ENCODE measurements at places on chromosomes 6 and 20. TPM values are rescaled to one million over a fixed set of nuclear protein-coding genes. Genes with fewer than 3 reads are reported as not detected.

- no peak for DNase-seq
Observed at GRCh38 chr6:35392773-35393672, 50.7 kb downstream of the PPARD start.

DNA sequence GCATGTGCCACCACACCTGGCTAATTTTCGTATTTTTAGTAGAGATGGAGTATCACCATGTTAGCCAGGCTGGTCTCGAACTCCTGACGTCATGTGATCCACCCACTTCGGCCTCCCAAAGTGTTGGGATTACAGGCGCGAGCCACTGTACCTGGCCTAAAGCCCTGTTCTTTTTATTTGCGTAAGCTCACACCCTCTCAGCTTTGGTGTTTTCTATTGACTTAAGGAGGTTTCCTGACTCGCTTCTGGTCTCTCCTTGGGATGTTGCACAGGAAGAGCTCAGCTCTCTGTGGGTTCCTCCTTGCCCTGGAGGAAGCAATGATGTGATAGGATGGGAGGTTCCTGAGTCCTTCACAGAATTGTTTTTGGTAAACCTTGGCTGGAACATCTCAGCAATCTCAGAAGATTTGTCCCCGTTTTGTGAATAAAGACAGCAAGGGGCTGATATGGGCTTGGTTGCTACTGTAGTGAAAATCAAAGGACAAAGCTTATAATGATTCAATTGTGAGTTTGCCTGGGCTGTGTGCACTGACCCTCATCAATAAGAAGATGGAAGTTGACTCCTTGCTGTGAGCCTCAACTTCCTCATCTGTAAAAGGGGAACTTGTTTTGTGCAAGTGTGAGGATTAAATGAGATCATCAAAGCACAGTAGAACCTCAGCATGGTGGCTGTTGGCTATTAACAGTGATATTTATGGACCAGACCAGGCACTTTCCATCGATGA is 27.0 kb downstream of the TOX2 start:
- no peak for DNase-seq

DNA sequence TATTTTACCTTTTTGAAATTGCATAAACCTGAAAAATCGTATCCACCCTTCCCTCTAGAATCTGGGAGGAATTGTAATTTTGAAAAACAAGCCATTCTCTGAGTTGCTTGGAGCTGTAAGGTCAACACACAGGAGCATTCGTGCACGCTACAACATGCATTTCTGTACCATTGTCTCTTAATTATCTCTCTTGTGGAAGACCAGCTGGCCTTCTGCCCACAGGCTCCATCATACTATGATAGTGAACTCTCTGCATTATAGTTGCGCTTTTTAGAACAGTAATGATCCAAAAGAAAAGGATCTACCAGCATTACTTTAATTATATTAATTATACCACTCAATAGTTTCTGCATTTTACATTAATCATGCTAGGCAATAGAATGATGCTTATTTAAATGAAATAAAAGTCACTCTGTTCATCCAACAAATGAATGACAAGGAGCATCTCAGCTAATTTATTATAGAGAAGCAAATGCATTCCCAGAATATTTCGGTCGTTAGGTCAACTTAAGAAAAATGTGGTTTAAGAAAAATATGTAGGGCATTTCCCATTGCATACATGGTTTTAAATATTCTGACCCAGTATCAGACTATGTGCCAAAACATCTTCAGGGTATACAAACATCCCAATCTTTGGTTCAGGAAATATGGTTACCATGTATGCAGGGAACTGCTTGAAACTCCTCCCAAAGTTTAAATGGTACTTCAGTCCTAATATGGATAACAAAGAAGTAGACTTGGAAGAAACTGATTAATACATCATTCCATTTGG is 263.5 kb downstream of the TFAP2A start:
- no peak for DNase-seq

DNA sequence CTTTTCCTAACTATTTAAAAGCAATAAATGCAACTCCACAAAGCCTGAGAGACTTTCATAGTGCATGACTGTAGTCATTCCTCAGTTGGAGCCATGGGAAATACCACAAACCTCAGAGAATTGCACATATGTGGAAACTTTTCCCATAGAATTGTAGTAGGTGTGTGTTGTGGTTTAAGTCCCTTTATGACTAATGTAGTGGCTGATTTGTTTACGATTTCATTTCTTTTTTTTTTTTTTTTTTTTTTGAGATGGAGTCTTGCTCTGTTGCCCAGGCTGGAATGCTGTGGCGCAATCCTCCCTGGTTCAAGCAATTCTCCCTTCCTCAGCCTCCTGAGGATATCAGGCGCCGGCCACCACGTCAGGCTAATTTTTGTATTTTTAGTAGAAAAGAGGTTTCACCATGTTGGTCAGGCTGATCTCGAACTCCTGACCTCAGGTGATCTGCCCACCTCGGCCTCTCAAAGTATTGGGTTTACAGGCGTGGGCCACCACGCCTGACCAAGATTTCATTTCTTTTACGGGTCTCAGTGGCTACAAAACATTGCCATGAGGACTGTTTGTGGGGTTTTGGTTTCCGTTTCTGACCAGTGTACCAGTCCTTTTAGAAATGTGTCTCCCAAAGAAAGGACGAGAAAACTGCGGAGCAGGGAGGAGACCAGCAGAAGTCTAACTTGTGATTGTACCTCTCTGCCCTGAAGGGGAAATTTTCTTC is 212.1 kb upstream of the MARCKS start:
- DNase-seq, result no peak

DNA sequence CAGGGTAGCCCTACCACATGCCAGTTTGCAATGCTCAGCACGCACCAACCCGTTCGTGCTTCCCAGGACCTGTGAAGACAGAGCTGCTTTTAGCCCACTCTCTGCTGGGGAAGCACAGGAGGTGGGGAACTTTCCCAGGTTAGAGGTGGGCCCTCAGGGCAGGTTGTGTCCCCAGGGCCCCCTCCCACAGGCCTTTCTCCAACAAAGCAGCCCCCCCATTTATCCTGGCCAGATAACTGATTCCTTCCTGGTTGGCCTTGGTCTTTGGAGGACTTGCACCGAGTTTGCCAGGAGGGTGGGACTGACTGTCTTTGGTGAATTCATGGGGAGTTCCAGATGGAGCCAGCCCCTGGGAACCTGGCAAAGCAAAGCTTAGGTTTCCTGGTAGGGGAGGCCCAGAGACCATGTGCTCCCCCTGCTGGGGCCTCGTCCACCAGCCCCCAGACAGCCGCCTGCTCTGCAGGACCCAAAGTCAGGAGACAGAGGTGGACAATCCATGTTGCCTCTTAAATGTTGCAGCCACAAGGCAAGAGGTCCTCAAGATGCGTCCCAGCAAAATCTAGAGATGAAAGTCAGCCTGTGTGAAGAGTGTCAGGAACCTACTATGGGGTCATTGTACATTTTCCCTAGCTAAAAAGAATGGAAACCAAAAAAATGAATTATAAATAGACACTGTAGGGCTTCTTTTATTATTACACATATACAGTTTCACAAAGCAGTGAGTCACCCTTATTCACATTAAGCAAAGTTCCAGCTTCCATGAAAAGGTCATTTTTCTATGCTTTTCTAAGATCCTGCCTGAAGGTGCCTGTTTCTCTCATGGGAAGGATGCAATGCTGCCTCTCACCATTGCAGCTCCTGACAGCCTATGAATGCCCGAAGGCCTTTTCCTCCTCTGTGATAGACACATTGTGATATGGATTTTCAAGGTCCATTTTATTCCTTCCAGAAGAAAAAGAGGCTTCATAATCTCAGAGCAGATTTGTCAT is 497.8 kb downstream of the PREX1 start:
- DNase-seq, result peak; percentile 33

DNA sequence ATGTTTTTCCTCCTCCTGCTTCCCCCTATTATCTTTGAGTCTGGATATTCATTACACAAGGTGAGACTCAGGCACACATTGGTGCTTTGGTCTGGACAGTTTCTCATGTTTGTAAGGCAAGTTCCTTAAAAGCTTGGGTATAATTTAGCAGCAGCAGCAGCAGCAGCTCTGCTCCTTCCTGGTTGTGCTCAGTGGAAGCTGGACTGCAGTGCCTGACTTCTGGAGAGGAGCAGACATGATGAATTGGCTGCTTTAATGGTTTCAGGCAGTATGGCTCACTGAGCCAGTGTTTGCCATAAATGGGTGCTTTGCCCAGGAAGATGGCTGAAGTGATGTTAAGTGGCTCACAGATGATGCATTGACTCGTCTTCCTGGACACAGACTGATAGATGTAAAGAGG is 32.4 kb downstream of the SLC9A8 start:
- no peak for DNase-seq

GRCh38 chr20:12311094-12311865 is 393.6 kb downstream of the BTBD3 start:
- DNase-seq, result peak; percentile 57

GRCh38 chr6:147765541-147765940 is 257.1 kb downstream of the SAMD5 start:
- DNase-seq, result peak; percentile 72

DNA sequence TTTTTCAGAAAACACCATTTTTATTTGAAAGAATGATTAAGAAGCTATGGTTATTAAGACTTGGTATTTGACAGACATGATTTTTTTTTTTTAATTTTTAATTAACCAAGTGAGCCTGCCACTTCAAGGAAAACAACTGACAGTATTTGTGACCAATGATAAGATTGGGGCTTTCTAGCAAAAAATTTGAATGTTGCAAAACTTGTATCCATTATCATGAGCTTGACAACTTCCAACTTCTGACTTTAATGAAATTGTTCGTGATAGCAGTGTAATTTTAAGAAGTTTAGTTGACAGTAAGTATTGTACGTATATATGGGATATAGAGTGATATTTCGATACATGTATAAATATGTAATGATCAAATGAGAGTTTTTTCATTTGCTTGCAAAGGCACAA is 21.6 kb upstream of the POM121L2 start:
- no peak for DNase-seq

DNA sequence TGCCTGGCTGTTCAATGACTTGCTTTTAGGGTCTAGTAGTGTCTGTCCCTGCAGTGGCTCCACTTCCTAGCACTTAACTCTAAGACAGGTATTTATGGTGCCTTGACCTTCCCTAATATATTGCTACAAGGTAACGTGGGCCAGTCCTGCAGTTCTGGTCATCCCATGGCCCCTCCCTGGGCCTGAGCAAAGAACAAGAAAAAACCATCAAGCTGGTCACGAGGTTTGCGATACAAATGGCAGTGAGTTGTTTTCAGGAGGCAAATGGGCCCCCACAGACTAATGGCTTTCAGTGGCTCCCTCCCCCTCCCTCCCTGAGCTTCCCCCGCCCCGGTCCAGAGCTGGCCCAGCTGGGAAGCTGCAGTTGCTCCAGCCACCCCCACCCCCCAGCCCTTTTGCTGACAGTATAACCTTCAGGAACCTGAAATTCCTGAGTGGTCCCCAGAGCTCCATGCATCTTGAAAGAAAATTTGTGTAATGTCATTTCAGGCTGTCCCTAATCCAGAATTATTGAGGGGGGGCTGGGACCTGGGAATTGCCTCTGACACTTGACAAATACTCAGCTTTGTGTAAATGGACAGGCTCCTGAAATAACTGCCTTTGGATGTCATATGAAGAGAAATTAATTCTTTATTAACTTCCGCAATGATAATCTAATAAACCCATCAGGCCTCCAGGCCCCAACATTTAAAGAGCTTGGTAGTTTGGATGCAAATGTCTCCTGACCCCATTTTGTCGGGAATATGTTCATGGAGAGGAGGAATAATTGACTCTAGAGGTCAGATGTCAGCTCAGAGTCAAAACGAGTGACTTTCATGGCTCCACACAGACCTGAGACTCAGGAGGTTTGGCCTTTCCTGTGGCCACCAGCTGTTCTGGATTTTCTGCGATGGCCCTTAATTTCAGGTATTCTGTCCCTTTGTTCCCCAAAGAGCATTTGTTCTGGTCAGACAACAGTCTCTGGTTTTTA is 153.2 kb upstream of the TOP1 start:
- DNase-seq, result no peak

- no peak for DNase-seq
Observed at GRCh38 chr6:95410168-95410567, 167.2 kb upstream of the MANEA start.

- DNase-seq, result no peak
Observed at GRCh38 chr20:35293303-35294292, 1.4 kb upstream of the FAM83C start.

DNA sequence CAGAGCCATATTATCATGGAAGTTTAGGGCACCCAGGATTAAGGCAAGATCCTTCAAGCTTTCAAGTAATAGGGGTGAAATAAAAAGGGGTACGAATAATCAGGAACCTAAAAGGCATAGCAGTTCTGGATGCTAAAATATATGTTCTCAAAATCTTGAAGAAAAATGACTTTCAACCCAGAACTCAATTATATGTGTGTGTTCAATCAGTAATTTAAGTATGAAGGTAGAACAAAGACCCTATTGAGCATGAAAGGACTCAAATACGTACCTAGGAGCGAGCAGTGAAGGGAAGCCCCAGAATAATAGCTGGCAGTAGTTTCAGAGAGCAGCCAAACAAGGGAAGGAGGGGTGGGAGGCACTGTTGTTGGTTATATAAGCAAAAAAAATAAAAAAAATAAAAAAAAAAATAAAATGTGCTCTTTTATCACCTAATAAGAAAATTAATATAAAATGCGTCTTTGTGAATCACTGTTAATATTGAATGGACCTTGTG is 45.4 kb downstream of the MYO6 start:
- no peak for DNase-seq

DNA sequence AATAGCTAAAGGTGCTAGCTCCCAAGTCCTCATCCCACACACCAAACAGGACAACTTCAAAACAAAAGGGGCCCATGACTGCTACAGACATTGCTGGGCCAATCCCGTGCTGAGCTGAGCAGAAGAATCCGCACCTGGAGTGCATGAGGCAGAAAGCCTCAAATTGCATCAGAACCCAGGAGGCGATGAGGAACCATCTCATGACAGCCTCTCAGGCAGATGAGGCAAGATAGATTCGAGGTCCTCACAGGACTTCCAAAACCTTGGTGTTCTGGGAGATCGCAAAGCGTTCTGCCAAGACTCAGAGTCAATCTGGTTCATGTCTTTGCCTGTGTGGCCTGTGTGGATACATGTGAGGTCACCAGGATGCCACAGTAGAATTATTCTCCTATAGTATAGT is 32.8 kb upstream of the SSTR4 start:
- no peak for DNase-seq

GRCh38 chr6:43669922-43670622 is 17.5 kb downstream of the MRPS18A start:
- DNase-seq, result peak; percentile 82

GRCh38 chr20:21586682-21587081 is 72.8 kb upstream of the NKX2-2 start:
- DNase-seq, result no peak

GRCh38 chr6:103122766-103123601 is 1729.5 kb downstream of the GRIK2 start:
- DNase-seq, result peak; percentile 32

DNA sequence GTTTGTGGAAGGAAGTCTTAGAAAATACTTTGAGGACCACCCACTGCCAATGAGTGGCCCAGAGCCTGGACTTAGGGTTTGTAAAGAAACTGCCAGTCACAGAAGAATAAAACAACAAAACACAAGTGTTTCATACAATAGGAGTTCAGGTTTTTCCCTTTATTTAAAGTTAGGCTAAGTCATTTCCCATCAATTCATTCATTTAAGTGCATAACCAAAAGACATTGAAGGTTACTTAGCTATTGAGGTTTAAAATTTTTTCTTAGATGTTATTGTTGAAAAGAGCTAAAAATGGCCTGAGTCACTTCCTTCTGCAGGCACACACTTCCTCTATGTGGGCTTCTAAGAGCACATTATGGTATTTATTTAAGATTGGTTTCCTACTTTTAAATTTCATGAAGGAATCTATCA is 54.2 kb downstream of the ARMC2 start:
- peak; percentile 17 for DNase-seq

The MTCH1 gene
- total RNA-seq, result 267 TPM

The CNR1 gene
- total RNA-seq, result 4.8 TPM

The TEAD3 gene
- total RNA-seq, result 12.0 TPM

All from umbilical cord (tissue), 2 donors.